ENCODE measurements at places on chromosomes 6 and 20. TPM values are rescaled to one million over a fixed set of nuclear protein-coding genes. Genes with fewer than 3 reads are reported as not detected.

Gene SRSF3
- total RNA-seq = 237 TPM

GRCh38 chr6:166529586-166529985 is 56.9 kb downstream of the RAMACL start:
- peak; percentile 74 for DNase-seq

GRCh38 chr6:129842881-129843409 is 18.2 kb downstream of the TMEM244 start:
- no peak for DNase-seq

Gene ANKEF1
- 0.56 TPM for total RNA-seq

Gene SYCP2L
- total RNA-seq = not detected

- DNase-seq = peak; percentile 40
These were observed 56.2 kb upstream of the EPB41L1 start for GRCh38 chr20:36098364-36098763.

Gene DCDC2
- total RNA-seq = not detected

DNA sequence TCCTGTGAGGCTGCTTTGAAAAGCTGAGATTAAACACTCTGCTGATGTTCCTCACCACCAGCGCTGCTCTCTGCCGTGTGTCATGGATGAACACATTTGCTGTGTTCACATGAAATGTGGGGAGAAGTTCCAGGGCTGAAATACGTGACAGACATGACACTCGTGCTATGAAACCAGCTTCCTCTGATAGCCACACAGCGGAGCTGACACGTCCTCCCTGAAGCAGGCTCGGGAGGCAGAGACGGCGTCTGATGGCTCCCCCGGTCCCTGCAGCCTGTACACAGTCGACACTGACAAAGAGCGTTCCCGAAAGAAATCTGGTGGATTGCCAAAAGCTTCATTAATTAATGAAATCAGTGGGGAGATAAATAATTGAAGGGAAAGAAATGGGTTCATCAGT is 17.5 kb downstream of the AGPAT4 start:
- DNase-seq = no peak

Gene TRIM40
- not detected for total RNA-seq

DNA sequence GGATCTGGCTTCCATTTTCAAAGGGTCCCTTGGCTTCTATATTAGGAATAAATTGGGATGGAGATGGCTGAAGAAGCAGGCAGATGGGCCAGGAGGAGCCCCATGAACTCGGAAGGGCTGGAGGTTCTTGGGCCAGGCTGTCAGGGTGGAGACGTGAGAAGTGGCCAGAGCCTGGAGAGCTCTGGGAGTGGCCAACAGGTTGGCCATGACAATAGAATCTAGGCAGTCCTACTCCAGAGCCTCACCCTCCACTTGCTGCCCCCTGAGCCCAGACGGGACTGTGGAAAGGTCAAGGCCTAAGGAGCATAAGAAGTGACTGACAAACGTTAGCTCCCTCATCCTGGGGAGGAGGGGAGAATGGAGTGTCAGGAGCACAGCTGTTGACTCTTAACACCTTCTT is 62.1 kb downstream of the STK35 start:
- no peak for DNase-seq

Gene ROS1
- total RNA-seq = under 0.01 TPM

DNA sequence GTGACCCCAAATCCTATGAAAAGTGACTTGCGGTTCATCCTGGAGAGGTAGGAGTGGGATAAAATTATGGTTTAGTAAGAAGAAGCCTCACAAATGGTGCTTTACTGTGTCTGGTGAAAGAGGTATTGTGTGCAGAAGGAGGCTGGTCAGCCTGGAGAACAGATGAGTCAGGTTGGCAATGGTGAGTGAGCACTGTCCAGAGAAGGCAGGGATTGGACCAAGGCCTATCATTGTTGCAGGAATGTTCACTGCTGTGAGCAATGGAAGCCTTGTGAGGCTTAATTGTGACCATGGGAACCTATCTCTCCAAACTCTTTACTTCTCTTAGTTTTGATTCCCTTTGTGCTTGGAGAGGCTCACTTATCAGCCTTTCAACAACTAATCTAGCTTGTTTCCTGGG is 89.0 kb upstream of the KCNK16 start:
- peak; percentile 28 for DNase-seq

DNA sequence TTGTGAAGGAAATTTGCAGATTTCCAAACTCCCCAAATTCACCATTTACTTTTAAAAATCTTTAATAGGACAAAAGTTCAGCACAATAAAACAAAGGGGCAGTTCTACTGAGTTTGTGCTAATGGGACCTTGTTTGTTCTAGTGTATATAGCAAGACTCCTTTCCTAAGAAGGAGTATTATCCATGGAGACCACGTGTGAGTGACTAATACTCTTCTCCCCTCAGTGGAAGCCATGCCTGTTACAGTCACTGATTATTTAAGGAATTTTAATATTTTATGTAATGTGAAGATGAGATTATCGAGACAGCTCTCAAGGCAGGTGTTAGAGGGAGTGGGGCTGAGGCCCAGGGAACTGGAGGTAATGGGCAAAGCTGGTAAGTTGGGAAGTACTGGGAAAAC is 16.4 kb upstream of the QKI start:
- DNase-seq = no peak

- DNase-seq = no peak
These were observed 52.3 kb downstream of the SLC22A3 start for GRCh38 chr6:160400446-160400845.

DNA sequence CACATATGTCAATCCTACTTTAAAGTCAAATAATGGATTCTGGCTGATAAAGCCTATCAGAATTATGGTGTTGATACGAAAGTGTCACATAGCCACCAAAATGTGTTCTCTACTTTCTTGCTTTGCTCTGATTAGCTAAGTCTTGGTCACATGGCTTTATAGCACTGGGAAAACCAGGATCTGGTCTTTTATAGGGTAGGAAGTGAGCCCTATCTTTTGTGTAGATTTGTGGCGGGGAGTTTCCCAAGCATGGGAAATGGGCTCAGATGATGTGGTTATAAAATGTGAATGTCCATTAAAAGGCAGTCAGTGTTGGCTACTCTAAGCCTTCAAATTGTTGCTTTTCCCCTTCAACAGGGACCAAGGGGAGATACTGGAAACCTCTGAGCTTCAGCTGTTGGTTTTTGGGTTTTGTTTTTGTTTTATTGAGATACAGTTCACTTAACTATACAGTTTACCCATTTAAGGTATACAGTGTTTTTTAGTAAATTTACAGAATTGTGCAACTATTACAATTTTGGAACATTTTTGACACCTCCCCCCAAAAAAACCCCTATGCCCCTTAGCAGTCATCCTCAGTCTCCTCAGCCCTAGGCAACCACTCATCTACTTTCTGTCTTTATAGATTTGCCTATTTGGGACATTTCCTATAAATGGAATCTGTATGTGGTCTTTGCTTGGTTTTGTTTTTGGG is 12.2 kb downstream of the RRP36 start:
- no peak for DNase-seq

- DNase-seq = peak; percentile 49
These were observed at the start of gene WFDC10A for GRCh38 chr20:45629496-45630100. Gene WFDC10A (plus strand): TSS chr20:45629739. CDS start chr20:45629814, 75 bp downstream.

DNA sequence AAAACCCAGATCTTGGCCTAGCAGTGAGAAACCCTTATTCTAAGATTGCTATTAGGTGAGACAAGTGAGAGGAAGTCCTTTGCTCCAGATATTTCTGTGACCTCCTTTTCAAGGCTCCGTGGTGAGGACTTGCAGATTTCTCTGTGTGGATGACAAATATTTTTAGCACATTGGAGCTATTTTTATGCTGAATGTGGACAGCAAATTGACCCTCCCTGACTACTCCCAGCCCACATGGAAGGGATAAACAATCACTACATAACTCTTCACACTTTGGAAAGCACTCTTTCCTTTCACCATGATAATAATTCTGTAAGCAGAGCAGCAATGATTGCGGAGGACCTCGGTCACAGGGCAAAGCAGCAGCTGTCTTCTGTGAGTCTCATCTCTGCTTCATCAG is 88.0 kb upstream of the ADGRF1 start:
- DNase-seq = no peak

DNA sequence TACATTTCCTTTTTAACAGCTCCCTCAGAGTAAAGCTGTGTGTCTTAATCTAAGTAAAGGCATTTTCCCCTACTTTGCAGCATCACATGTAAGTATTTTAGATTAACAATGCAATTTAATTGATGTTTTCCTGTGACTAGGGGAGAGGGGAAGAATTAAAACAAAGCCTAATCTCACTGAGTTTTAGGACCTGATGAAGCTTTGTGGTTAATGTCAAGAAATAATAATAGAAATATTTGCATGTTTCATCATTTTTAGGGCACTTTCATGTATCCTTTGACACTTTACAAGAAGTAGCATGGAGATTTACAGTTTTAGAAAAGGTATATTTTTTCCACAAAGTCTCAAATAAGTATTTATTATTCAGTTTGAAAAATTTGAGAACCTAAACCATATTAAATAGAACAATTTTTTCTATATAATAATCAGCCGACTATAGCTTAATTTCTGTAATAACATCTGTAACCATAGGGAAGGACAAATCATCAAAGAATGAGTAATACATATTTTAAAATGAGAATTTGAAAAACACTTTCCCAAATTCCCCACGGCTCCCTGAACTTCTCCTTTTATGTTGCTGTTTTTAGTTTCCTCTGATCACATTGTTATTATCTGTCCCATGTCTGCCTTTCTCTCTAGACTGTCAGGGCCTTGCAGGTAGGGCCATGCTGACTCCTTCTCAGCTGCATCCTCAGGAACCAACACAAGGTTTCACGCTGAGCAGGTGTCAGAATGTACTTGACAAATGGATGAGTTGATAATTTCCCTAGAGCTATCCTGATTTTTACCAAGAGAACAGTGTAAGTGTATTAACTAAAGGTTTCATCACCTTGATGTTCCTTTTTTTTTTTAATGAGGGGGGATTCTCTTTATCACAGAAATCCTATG is 338.1 kb downstream of the SYNE1 start:
- no peak for DNase-seq

DNA sequence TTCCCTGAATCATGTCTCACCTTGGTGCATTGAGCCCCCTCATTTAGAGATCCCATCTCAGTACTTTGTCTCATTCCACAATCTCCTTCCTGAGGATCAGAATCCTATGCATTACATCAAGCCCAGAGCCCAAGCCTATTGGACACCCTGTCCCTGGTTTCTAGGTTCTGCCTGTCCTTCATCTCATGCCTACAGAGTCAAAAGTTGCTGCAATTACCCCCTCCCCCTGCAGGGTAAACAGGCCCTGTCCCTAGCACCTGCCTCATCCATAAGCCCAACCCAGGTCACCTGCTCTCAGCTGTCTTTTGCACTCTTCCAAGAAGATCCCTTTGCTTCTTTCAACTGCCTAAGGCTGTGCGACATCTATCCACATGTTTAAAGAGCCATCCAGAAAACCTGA is 93.9 kb downstream of the SPTLC3 start:
- no peak for DNase-seq

Gene BLCAP
- 23.3 TPM for total RNA-seq

Measured in IMR-90 (cell line).